ENCODE measurements at places on chromosomes 3 and 15.

DNA sequence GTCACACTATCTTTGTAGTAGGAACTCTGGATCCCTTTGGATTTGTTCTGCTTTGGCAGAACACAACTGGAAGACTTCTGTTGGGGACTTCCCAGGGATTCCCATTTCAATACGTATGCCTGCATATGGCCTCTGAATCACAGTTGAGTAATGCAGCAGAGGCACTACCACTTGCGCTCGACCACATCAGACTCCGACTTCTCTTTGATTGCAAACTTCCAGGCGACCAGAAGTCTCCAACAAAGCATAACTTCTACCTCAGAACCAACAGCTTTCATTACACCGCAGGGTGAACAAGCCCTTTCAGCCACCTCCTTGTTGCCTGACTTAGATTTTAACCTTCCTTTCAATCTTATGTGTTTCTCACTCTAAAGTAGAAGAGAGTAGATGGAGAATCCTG lies 924.4 kb downstream of the IGSF11 start:
- DNase-seq, result no peak

GRCh38 chr15:48281674-48282073 lies 49.6 kb upstream of the DUT start:
- no peak for DNase-seq

DNA sequence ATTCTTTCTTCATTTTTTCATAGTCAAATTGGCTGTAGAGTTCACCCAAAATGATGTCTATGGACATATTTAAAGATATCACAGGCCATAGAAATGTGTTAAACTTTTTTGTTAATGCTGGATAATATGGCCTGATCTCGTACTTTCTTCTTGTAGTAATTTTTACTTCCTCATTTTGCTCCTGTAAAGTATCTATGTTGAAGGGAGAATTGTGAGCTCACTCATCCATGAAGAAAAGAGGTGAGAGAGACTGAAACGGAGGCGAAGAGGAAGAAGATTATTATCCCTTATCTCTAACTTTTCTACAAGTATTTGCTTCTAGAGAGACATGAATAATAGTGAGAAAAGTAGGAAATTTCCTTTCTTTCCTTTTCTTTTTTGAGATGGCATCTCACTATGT lies 613.8 kb upstream of the TBL1XR1 start:
- DNase-seq, result no peak

GRCh38 chr3:15440891-15441290 lies 13.5 kb downstream of the EAF1 start:
- no peak for DNase-seq

GRCh38 chr15:24957691-24958090 lies 2.9 kb downstream of the SNRPN start:
- DNase-seq, result no peak

GRCh38 chr15:63211549-63211948 lies 22.1 kb downstream of the RAB8B start:
- no peak for DNase-seq

GRCh38 chr3:188734395-188734794 lies 437.4 kb upstream of the TPRG1 start:
- DNase-seq, result peak; percentile 11
